ENCODE measurements at places on chromosomes 7 and 10. TPM values are rescaled to one million over a fixed set of nuclear protein-coding genes. Genes with fewer than 3 reads are reported as not detected.
A peak's percentile ranks its signal among the peaks of the same experiment; 100 is the strongest.

The GDF2 gene
- total RNA-seq = not detected

The FAM25C gene
- not detected for total RNA-seq

The C10orf53 gene
- total RNA-seq = not detected

GRCh38 chr10:115957012-115957399 lies 316.0 kb downstream of the GFRA1 start:
- no peak for DNase-seq

DNA sequence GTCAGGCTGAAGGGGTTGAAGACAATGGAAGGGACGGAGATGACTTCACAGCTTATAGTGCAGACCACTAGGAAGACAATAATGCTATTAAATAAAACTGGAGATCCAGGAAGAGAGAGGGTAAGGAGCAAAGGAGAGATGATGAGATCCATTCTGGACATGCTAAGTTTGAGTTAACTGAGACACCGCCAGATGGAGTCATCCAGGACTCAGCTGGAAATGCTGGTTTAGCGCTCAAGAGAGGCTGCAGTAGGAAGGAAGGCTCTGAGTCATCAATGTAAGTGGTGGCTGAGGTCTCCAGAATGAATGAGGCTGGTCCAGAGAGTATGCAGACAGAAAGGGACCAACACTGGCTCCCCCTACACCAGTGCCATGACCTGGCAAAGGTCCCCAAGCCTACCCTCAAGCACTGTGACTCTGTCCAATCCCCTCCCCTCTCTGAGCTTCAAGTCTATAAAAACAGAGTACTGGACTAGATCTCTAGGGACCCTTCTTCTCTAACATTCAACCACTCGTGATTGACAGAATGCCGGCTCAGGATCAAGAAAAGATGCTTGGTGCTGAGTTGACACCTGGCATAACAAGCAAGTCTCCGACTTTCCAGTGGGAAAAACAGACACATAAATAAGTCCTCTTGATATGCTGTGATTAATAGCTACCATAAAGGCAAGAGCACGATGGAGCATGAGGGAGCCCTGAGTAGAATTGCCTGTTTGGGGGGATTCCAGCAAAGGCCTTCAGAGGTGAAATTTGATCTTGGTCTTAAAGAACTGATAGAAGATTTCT lies 8.9 kb downstream of the GFRA1 start:
- DNase-seq = peak; percentile 23

- no peak for DNase-seq
Measured at GRCh38 chr7:32364581-32364980, 125.6 kb downstream of the LSM5 start.

GRCh38 chr7:143289421-143289820 lies 1.3 kb downstream of the CASP2 start:
- no peak for DNase-seq

DNA sequence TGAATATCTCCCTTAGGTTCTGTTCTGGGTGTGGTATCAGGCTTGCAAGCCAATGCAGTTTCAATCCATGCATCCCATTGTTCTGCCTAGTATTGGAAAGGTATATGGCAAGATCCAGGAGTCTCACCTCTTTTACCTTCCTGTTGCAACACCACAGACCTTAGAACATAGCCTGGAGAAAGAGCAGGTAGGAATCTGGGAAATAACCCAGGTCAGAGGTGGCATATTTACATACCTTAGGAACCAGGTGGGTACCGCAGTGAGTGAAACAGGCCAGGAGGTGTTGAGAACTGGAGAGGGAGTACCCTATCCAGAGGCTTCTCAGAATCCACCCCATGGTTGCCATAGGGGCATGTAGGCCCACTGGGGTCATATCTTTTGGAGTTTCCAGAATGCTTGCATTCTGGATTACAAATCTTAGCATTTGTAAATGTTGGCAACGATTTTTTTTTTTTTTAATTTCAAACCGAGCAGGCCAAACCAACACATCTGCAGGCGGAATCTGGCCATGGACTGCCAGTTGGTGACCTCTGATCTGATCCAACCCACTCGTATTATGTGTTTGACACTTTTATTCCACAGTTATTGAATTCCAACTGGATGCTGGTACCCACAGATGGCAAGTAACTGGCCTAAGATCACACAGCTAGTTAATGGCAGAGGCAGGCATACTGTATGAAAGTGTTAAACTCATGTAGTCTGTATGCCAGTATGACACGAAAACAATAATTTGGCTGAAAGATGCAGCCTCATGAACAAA lies 180.3 kb upstream of the TCF7L2 start:
- peak; percentile 29 for DNase-seq

DNA sequence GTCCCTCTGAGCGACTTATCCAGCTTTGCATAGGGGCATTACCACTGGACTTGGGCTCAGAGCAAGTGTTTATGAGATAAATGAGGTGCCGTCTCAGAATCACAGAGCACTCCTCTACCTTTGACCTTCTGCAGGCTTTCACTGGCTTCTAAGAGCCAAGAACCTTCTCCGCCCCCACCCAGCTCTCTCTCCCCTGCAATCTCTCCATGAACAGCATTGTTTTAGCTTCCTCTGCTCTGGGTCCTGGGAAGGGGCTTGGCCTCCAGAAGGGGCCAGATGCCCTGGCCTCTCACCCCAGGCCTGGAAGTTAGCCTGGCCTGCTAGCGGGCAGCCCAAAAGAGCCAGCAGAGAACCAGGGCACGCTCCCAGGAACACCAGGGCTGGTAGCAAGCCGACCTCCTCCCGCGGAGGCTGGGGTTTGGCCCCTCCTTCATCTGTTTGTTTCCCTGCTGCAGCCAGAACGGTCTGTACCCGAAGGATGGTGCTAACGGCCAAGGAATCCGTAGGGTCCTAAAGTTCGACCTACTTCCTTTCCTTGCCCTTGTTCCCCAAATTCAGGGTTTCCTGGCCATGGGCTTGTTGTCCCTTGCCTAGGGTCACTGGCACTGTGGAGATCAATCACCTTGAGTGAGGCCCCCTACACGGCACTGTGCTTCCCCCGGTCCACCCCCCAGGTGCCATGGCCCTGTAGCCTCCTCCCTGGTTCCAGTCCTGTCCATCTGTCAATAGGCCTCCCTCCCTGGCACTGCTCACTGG lies 18.7 kb upstream of the DDIT4 start:
- peak; percentile 93 for DNase-seq

GRCh38 chr7:66163186-66163610 lies 41.9 kb upstream of the TPST1 start:
- DNase-seq = peak; percentile 22

DNA sequence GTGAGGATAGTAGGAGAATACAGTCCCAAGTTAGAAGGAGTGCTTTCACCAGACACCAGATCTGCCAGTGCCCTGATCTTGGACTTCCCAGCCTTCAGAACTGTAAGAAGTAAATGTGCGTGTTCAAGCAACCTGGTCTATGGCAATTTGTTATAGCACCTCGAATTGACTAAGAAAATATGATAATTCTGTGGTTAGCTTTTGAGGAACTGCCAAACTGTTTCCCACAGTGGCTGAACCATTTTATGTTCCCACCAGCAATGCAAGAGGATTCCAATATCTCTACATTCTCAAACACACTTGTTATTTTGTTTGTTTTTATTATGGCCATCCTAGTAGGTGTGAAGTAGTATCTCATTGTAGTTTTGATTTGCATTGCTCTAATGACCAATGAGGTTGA lies 47.0 kb downstream of the RBM20 start:
- DNase-seq = no peak

DNA sequence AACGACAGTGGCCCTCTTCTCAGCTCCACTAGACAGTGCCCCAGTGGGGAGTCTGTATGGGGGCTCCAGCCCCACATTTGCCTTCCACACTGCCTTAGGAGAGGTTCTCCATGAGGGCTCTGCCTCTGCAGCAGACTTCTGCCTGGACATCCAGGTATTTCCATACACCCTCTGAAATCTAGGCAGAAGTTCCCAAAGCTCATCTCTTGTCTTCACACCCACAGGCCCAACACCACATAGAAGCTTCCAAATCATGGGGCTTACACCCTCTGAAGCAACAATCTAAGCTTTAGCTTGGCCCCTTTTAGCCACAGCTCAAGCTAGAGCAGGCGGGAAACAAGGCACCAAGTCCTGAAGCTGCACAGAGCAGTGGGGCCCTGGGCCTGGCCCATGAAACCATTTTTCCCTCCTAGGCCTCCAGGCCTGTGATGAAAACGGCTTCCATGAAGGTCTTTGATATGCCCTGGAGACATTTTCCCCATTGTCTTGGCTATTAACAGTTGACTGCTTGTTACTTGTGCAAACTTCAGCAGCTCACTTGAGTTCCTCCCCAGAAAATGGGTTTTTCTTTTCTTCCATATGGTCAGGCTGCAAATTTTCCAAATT lies 89.2 kb downstream of the KBTBD2 start:
- no peak for DNase-seq

DNA sequence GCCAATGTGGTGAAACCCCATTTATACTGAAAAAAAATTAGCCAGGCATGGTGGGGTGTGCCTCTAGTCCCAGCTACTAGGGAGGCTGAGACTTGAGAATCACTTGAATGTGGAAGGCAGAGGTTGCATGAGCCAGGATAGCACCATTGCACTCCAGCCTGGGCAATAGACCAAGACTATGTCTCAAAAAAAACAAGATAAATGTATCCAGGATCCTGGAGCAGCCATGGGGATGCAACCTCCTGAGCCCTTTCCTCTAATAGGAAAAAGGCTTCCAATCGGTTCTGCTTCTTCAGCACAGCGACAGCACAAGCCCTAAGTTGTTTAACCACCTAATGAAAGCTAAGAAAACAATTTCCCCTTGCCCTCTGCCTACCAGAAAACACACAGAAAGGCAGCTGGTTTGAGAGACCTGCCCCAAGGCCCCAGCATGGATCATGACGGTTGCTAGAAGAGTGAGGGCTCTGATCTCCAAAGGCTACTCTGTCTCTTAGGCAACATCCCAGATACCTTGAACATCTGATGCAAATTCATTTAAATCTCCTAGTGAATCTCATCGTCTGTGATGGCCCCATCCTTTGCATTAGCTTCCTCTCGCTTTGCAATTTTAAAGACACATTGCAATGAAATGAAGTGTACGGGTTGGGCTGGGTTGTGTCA lies 220.8 kb downstream of the ARHGAP21 start:
- no peak for DNase-seq

DNA sequence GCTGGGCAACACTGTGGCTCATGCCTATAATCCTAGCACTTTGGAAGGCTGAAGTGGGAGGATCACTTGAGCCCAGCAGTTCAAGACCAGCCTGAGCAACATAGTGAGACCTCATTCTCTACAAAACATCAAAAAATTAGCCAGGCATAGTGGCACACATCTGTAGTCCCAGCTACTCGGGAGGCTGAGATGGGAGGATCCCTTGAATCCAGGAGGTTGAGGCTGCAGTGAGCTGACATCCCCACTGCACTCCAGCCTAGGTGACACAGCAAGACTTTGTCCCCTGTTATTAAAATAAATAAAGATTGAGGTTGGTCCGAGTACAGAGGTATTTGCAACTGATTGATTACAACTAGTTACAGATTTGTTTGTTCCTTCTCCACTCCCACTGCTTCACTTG lies 44.1 kb downstream of the SKIDA1 start:
- no peak for DNase-seq

DNA sequence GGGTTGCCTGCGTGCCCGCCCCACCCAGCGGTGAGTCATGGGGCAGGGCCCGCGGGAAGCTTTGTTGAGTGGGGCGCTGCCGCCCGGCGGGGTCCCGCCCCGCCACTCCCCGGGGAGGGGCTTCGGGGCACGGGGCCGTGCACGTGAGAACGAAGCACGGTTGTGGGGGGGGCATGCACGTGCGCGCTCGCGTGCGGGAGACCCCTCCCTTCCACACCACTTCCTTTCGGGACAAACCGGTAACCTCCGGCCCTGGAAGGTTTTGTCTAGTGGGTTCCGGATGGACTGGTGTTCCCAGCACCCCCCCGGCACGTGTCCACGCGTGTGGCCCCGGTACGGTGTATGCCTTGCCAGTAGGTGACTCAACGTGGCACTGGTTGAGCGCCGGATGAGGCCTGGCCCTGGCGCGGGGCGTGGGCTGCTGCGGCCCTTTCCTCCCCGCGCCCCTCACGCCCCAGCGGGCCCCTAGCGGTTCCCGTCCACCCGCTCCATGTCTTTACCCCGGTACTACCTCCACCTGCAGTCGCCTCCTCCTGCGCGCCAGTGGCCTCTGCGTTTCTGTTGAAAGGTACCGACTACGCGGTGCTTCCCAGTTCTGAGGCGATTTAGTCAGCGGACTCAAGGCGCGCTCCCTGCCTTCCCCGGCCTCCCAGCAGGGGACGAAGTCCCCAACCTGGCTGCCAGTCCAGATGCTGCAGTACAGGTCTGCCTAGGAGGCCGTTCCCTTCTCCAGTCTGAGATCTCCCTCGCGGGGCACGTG lies 3.1 kb downstream of the ADIRF start:
- peak; percentile 92 for DNase-seq

GRCh38 chr7:125241548-125241947 lies 311.9 kb upstream of the POT1 start:
- no peak for DNase-seq

GRCh38 chr10:21202776-21203462 lies 305.8 kb upstream of the NEBL start:
- no peak for DNase-seq

DNA sequence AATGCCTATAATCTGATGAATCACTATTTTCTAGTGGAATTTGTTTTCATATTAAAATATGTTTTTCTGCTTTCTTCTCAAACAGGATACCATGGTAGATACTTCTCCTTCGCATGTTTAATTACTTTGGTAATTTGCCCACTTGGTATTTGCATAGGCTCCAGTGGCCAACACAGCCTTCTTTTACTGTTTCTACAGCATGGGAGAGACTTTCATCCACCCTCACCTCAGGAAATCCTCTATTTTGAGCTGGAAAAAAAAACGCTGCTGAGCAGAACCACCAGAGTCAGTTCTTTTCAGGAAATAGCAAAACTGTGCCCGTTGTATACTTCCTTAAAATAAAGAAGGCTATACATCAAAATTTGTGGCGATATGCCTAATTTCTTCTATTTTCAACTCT lies 213.3 kb downstream of the MDFIC start:
- no peak for DNase-seq

GRCh38 chr7:94395141-94396036 lies 694 bp downstream of the COL1A2 start:
- peak; percentile 81 for DNase-seq

DNA sequence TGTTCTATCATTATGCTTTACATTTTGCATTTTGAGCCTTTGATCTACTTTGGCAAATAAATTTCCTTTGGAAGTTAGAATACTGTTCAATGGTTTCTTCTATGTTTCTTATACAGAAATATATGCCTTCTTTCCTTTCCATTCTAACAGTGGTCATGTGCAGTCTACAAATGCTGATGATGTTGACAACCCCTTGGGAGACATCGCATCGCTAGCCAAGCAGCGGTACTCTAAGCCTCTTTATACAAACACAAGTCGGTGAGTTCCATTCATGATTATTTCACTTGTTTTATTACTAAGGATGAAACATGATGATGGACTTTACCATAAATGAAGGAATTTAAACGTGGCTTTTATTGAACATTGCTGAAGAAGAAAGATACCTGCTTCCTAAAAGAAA lies 48.1 kb upstream of the ZPBP start:
- no peak for DNase-seq

GRCh38 chr7:128104108-128104742 lies 73.0 kb upstream of the LRRC4 start:
- DNase-seq = no peak

DNA sequence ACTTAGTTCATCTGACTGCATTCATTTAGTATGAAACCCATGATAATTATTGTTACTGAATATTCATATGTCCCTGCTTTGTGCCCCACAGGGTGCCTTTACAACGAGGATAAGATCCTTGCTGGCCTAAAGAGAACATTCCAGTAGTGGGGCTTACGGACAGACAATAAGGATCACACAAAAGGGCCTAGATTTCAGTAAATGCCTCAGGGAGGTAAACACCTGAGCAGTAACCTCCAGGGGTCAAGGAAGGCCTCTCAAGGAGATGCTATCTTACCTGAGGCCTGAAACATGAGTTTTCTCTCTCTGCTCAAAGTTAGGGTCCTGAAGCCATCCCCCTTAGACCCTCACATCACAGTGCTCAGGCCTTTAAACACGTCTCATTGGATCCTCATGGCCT lies 228.7 kb downstream of the TCF7L2 start:
- no peak for DNase-seq
